Activated T-helper 1 cell treated with anti-CD3 and anti-CD28 coated beads, Interleukin-12 subunit alpha, Interleukin-12 subunit beta, Interleukin-2, Interleukin-4 antibody, amounts not matched to agents 30 ng/mL and 10 ng/mL and 1 ng/mL, durations not matched to agents 14 hours and 24 hours and 36 hours (primary cell): ENCODE measurements at places on chromosomes 16 and 17. TPM values are rescaled to one million over a fixed set of nuclear protein-coding genes. Genes with fewer than 3 reads are reported as not detected.

TMEM220 gene
- total RNA-seq: 0.98 and 1.3 TPM in 2 replicates

DNA sequence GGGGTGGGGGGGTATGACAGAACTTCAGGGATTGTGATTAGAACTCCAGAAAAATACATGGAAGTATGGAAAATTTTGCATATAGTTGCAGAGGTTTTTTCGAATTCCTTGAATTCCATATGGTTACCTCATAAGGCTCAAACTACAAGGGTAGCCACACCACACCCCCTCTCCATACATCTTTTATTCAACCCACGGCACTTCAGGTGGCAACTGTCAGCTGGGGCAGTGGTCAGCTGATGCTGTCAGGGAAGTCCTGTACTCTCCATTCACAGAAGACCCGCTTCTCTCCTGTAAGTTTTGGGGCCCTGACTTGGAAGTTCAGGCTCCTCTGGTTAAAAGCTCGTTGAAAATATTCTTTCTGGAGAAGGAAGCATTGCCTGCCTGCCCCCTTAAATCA, 57.5 kb upstream of the CLEC19A start:
- DNase-seq: no peak
- no peaks in the 10 kb centered on the region for H3K36me3 ChIP-seq
- no peak overlapping the region for H3K4me3 ChIP-seq
- H3K27me3 ChIP-seq: no peaks in the 10 kb centered on the region
- H3K4me1 ChIP-seq: no peaks in the 10 kb centered on the region

DNA sequence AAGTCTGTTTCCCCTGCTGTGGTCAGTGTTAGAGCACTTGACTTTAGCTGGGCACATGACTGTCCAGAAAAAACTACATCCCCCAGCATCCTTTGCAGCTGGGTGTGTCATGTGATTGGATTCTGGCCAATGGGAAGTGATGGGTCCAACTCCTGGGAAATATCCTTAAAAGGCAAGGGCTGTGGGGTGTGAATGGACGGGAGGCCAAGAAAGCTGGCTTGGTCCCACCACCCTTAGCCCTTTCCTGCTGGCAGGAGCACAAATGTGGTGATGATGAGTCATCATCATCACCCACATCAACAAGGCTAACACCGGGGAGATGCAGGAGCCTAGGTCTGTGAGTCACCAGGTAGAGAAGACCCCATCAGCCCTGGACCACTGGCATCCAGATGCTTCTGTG, 341.7 kb downstream of the C16orf95 start:
- no peak overlapping the region for H3K27ac ChIP-seq
- H3K4me1 ChIP-seq: no peaks in the 10 kb centered on the region
- no peak for DNase-seq
- H3K36me3 ChIP-seq: no peaks in the 10 kb centered on the region

GRCh38 chr16:19609359-19609758, 53.9 kb downstream of the VPS35L start:
- no peak overlapping the region for H3K27ac ChIP-seq
- no peak overlapping the region for H3K4me3 ChIP-seq
- no peaks in the 10 kb centered on the region for H3K4me1 ChIP-seq
- DNase-seq: no peak
- no peaks in the 10 kb centered on the region for H3K27me3 ChIP-seq
- peaks cover 24% of the 10 kb centered on the region for H3K36me3 ChIP-seq

MAFG gene
- total RNA-seq: 33.8 and 35.5 TPM in 2 replicates
